ENCODE measurements at places on chromosomes 3 and 15.

- no peaks in the 10 kb centered on the region for H3K4me1 ChIP-seq
- H3K27me3 ChIP-seq, result no peaks in the 10 kb centered on the region
- DNase-seq, result no peak
- H3K4me3 ChIP-seq, result no peak overlapping the region
- no peak overlapping the region for H3K27ac ChIP-seq
- no peaks in the 10 kb centered on the region for H3K36me3 ChIP-seq
These were observed 793.1 kb downstream of the AGBL1 start for GRCh38 chr15:86872782-86873181.

DNA sequence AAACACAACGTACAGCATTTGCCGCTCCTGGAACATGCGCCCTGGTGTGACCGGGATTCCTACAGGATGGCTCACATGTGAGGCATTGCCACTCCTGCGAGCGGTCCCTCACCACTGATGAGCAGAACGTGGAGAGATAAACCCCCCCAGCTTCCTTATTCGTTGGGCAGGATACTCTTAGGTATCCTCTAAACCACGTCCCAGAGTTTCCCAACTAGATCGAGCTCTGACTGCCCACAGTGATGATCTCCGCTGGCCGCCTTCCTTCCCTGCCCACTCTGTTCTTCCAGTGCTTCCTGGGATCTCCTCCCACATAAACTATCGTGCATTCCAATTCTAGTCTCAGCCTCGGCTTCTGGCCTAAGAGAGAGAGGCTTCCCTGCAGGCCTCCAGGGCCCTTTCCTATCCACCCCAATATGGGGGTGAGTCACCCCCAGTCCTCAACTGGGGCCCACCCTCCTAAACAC lies 91.8 kb downstream of the TOP2B start:
- no peaks in the 10 kb centered on the region for H3K27me3 ChIP-seq
- no peaks in the 10 kb centered on the region for H3K4me1 ChIP-seq
- H3K27ac ChIP-seq, result no peak overlapping the region
- H3K4me3 ChIP-seq, result no peak overlapping the region
- no peaks in the 10 kb centered on the region for H3K36me3 ChIP-seq

- no peak overlapping the region for H3K4me3 ChIP-seq
- DNase-seq, result no peak
- peaks cover 28% of the 10 kb centered on the region for H3K4me1 ChIP-seq
- no peaks in the 10 kb centered on the region for H3K36me3 ChIP-seq
- H3K27me3 ChIP-seq, result no peaks in the 10 kb centered on the region
These were observed 135.7 kb downstream of the MEGF11 start for GRCh38 chr15:66117841-66118240.

DNA sequence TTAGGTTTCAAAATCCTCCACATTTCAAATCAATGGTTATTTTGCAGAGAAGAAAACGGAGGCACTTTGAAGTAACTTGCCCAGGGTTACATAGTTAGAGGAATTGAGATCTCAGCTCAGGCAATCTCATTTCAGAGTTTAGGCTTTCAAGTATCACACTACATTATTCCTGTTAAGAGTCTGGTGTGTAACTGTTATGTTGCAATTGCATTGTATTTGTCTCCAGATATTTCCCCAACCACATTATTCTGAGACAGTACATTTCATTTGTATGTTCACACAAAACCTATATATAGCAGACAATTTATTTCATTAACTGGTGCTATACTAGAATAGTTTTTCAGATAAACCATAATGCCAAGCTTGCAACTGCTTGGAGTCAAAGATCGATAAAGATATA lies 154.2 kb upstream of the TSPAN3 start:
- H3K27ac ChIP-seq, result no peak overlapping the region
- H3K4me1 ChIP-seq, result peaks cover 17% of the 10 kb centered on the region
- H3K27me3 ChIP-seq, result no peaks in the 10 kb centered on the region
- no peak overlapping the region for H3K4me3 ChIP-seq
- no peak for DNase-seq

DNA sequence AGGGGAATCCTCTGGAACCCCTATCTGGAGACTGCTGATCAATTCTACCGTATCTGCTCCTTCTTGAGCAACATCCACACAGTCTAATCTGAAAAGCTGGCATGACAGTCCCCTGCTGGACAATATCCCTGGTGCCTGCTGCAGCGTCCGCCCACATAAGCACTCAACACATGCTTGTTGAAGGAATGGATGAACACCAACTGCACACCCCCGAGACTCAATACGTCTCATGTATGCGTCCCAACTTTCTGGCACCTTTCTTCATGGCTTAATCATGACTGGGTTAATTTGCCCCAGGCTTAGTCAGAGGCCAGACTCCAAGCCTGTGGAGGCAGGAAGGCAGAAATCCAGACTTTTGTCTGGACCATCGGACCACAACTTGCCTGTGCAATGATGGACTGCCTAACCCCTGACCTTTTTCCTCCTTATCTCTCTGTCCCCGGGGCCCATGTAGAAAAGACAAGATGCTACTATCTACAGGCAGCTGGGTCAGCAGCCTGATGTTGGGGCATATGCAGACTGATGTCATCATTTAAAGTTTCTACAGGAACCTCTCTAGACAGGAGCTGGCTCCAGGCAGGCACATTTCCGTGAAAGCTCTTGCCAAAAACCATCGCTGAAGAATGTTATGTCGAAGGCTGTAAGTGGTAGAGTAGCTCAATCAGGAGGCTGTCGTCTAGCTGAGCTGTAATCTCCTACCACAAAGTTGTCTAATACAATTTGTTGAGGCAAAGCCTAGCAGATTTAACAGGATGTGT lies 114.1 kb upstream of the TPM1 start:
- no peaks in the 10 kb centered on the region for H3K36me3 ChIP-seq
- no peak overlapping the region for H3K27ac ChIP-seq
- no peak for DNase-seq
- no peaks in the 10 kb centered on the region for H3K27me3 ChIP-seq
- H3K4me1 ChIP-seq, result no peaks in the 10 kb centered on the region
- no peak overlapping the region for H3K4me3 ChIP-seq

DNA sequence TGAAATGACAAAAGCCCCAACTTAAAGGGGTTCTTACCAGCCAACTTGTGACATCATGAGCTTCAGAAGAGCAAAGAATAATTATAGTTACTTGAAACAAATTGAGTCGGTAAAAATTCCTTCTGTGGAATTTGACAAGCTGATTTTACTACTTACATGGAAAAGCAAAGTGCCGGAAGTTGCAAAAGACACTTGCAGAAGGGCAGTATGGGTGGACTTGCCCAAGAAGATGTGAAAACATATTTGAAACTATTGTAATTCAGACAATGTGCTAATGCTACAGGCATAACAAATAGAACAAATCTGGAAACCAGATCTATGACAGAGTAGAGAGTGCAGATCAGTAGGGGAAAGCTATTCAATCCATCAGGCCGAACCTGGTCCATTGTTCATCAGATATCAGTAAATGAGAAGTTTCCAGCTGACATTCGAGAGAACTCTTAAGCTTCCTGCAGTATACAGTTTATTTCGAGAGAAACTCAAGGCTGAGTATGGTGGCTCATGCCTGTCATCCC lies 2.5 kb upstream of the KIF7 start:
- H3K4me1 ChIP-seq, result peaks cover 3% of the 10 kb centered on the region
- no peak overlapping the region for H3K4me3 ChIP-seq
- H3K27me3 ChIP-seq, result peaks cover 2% of the 10 kb centered on the region

DNA sequence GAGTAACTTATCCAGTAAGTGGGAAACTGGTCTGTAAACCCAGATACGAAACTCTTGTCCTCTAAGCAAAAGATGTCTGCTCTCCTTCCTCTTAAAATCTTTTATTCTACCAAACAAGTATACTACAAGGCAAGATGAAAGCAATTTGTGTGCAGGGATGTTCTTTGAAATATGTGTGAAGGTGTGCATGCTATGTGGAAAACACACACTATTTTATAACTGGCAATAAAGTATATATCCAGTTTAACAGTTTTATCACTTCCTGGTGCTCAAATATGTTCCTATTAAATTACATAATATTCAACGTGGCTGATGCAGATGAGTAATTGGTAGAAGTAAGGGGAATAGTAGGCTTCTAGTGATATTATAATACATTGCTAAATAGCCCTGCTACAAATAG lies 566.5 kb downstream of the ROBO2 start:
- H3K4me1 ChIP-seq, result no peaks in the 10 kb centered on the region
- no peak overlapping the region for H3K27ac ChIP-seq
- no peak for DNase-seq
- no peaks in the 10 kb centered on the region for H3K27me3 ChIP-seq
- H3K4me3 ChIP-seq, result no peak overlapping the region
- no peaks in the 10 kb centered on the region for H3K36me3 ChIP-seq

GRCh38 chr3:72746430-72747411 lies 101.5 kb downstream of the SHQ1 start:
- no peaks in the 10 kb centered on the region for H3K27me3 ChIP-seq
- DNase-seq, result no peak
- H3K36me3 ChIP-seq, result no peaks in the 10 kb centered on the region
- H3K27ac ChIP-seq, result no peak overlapping the region
